ENCODE measurements at places on chromosomes 7 and 10. TPM values are rescaled to one million over a fixed set of nuclear protein-coding genes. Genes with fewer than 3 reads are reported as not detected.

MACC1 gene
- polyA plus RNA-seq: 1.4 TPM

C10orf62 gene
- not detected for polyA plus RNA-seq

CACNB2 gene
- 2.4 TPM for polyA plus RNA-seq

CHRM2 gene
- not detected for polyA plus RNA-seq

POLL gene
- 19.2 TPM for polyA plus RNA-seq

PRSS37 gene
- polyA plus RNA-seq: not detected

Data from sigmoid colon (tissue), 7 donors.